SW480 (cell line): ENCODE measurements at places on chromosomes 6 and 20.

- no peak for DNase-seq
Measured at GRCh38 chr6:163608204-163608644, 193.7 kb downstream of the QKI start.

- peak; percentile 78 for DNase-seq
Measured at GRCh38 chr6:139568956-139569538, 194.6 kb upstream of the CITED2 start.

DNA sequence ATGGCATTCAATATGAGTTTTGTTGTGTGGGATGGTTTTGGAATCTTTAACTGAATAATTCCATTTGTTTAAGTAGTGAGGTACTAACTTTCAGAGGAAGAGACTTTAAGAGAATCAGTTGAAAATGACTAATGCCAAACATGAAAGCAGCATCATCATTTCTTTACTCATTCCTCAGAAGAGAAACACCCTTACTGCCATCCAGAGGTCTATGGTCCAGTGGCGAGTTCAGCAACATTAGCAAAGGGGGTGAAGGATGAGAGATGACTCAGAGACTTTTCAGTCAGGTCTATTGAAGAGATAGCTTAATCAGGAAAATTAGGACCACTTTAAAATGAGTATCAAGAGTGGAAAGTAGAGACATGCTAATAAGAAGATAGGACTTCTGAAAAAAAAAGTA lies 118.8 kb downstream of the COL19A1 start:
- DNase-seq = no peak

GRCh38 chr6:161137320-161137719 lies 136.5 kb downstream of the AGPAT4 start:
- DNase-seq = no peak

GRCh38 chr6:125789576-125790357 lies 993 bp upstream of the NCOA7 start:
- peak; percentile 61 for DNase-seq

GRCh38 chr20:21504323-21504722 lies 9.5 kb downstream of the NKX2-2 start:
- no peak for DNase-seq

DNA sequence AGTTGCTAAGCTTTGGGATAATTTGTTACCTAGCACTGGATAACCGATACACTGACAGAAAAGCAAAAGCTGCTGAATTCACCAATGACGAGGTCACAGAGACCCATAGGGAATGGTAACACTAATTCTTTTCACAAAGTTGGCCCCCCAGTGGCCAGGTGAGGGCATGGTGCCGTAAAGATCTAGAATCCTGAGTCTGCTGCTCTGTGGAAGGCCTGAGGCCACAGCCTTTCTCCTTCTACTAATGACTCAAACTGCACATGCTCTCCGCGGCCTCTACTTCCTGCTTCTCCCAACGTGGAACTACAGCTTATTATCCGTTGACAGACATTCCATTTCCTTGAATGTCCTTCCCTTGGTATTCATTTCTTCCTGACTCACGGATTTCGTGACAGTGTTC lies 127.1 kb downstream of the OPRM1 start:
- no peak for DNase-seq

DNA sequence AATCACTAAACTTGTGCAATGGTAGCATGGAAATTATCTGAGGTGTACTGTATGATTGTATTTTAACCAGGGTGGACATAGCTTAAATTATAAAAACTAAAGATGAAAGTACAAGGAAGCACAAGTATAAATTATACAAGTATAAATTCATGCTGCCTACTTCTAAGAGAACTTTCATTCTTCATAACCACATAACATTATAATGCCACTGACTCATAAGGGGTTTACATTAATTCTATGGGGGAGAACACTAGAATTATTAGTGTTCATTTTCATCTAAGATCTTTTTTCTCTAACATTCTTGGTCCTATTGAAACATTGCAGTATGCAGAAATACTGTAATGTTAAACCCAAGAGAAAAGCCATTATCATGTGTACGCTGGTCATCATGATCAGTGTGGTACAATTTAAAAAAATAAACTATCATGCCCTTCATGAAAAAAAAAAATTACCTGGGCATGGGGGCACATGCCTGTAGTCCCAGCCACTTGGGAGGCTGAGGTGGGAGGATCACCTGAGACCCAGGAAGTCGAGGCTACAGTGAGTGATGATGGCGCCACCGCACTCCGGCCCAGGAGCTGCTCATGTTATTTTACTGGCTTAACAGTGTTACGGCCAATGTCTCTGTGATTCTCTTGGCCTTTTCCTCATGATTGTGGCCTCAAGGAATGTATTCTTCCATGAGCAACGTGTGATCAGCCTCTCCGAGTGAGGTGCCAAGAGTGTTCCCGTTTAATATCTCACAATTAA lies 25.9 kb upstream of the AHCY start:
- no peak for DNase-seq

GRCh38 chr20:40108321-40108720 lies 580.7 kb downstream of the MAFB start:
- no peak for DNase-seq

DNA sequence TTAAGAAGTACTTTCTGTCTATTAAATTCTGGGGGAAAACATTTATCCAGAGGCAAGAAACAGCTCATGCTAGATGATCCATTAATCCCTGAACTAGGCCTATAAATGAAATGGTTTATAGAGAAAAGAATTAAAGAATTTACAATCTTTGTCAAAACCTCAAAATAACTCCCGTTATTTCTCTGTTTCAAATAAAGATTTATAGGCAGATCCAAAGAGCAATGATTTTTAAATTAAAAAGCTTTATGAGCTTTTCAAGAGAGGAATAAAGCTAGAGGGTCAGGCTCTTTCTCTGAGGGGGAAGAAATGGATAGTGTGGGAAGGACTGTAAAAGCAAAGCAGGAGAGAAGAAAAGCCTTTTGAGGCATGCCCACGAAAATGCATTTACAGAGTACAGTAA lies 82.5 kb upstream of the OGFRL1 start:
- DNase-seq = no peak

DNA sequence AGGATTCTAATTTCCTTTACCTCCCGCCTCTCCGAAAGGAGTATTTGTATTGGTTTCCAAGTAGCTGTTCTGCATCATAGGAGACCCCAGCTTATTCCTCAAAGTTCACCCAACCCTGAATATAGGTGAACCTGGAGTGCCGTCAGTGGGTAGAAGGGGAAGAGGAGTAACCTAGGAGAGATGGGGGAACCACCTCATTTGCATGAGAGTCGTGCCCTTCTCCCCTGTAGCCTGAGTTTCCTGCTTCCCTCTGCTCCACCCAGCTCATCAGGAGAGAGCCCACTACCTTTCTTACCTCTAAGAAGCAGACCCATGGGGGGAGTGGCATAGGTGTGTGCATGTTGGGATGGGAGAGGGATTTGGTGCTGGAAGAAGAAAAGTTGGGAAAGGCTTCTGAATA lies 17.3 kb upstream of the WFDC2 start:
- no peak for DNase-seq

DNA sequence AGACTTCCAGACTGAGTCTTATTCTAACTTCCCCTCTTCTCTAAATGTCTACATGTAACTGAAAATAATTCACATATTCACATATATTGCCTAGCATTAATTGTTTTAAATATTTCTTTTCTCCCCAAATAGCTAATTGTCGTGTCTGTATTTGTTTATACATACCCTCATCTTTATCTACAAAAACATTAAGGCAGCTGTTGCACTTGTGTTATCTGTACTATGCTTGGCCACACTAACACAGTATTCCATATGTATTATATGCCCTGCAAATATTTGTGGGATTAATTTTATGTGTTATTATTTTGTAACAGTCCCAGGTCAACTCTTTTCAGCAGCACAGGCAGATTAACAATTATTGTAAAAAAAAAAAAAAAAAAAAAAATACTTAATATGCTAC lies 11.7 kb downstream of the HDAC2 start:
- DNase-seq = no peak

DNA sequence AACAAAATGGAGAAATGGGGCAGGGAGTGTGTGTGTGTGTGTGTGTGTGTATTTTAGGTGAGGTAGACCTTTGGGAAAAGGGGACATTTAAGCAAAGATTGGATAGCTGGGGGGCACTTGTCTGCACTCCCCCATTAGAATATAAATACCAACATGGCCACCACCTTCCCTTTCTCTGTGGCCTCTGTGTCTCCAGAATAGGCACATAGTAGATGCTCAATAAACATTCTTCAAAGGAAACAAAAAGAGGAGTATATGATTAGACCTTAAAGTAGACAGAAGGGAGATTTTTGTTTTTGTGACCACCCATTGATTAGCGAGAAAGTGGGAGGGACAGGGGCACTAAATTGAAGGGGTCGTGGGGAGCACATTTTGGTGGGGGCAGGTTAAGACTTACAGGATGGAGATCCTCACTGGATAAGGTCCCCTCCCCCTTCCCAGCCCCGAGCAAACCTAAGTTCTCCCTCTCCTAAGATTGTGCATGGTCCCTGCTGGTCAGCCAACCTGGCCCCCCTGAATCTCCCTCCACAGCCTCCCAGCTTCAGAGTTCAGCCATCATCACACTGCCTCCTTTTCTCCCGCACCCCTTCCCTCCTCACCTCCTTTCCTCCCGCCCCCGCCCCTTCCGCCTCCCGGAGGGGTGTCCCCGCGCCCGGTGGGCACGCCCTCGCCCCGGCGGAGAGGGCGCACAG lies 514 bp upstream of the TSHZ2 start:
- DNase-seq = no peak

- no peak for DNase-seq
Measured at GRCh38 chr6:96934087-96934486, 9.6 kb downstream of the KLHL32 start.

- peak; percentile 25 for DNase-seq
Measured at GRCh38 chr6:130282234-130282995, 59.7 kb upstream of the SAMD3 start.

GRCh38 chr20:59677586-59677985 lies 73.2 kb downstream of the PHACTR3 start:
- DNase-seq = no peak

GRCh38 chr6:162960679-162961457 lies 233.1 kb downstream of the PACRG start:
- no peak for DNase-seq

GRCh38 chr20:51023617-51024155 lies 779 bp upstream of the KCNG1 start:
- DNase-seq = no peak

DNA sequence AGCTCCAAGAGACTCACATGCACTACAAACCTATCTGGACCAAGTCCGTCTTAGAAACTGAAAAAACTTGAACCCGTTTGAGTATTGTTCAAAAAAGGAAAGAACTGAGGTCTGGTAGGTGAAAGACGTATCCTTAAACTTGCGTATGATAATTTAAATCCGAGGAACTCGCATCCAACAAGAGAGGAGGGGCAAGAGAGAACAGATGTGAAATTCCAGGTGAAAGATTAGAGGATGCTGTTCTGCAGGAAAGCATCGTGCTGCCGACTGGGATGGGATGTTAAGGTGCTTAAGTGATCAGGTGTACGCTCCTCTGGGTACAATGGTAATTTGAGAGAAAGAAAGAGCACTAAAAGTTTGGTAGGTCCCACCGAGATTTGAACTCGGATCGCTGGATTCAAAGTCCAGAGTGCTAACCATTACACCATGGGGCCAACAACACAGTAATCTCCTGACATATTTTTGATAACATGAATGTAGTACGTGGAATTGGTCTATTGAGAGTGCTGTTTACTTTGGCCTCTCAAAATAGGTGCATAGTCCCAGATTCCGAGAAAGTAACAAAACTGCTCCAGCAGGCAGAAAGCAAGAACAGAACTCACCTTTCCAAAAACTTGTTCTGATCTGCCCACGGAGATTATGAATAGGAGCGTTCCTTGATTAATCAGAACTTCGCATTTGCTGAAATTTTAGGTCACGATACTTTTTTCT lies 53.5 kb upstream of the BTN3A2 start:
- peak; percentile 73 for DNase-seq

- DNase-seq = no peak
Measured at GRCh38 chr20:37914672-37915433, 11.9 kb downstream of the VSTM2L start.

- no peak for DNase-seq
Measured at GRCh38 chr6:4879741-4880275, 103.6 kb downstream of the CDYL start.

GRCh38 chr20:4837760-4838159 lies 116.1 kb downstream of the PRND start:
- no peak for DNase-seq

DNA sequence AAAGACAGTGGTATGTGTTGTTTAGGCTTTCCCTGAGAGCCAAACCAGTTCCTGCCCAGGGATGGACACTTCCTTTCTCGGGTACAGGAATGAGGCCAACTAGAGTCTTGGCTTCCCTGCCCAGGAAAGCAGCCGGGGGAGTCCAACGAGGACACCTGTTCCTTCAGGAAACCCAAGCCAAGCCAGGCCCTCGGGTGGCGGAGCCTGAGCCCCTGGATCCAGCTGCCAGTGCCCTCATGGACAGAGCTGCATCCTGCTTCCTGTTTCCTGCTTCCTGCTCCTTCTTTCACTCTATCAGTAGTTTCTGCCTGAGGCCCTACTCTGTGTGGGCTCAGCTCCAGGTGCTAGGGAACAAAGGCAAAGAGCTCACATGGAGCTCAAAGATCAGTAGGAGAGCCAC lies 7.9 kb upstream of the SIRPA start:
- no peak for DNase-seq

DNA sequence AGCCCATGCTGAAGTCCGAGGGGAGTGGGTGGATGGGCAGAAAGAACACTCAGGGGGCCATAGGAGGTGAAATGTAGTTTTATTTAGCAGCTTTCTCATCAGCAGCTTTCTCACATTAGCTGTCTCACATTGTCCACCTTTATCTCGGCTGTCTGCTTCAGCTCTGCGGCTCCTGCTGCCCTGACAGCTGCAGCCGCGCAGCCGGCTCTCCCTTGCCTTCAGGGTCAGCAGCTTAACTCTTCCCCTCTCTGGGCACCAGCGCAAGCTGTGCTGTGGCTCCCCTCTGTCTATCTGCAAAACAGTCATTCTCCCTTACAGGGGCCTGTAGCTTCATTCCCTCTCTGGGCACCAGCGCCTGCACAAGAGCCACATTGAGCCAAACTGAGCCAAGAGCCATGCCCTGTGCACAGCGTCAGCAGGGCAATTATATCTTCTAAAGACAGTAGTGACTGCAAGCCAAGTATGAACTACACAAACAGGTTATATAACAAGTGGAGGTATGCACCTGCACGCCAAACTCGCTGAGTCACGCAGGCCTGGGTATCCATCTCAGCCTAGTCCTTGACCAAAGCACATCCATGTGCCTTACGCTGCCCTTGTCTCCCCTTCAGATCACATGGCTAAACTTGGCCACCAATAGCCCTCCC lies 198.8 kb downstream of the EYA2 start:
- no peak for DNase-seq

DNA sequence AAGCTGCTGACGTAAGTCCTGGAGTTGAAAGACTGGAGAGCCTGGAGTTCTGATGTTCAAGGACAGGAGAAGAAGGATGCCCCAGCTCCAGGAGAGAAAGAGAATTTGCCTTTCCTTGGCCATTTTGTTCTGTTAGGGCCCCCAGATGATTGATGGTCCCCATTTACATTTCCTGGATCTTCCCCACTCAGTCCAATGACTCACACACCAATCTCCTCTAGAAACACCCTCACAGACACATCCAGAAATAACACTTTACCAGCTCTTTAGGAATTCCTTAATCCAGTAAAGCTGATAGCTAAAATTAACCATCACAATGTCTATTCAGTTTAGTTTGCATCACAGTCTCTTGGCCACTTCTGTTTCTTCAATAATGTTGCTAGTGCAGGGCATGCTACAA lies 260.2 kb upstream of the IRAK1BP1 start:
- no peak for DNase-seq
